ENCODE measurements at places on chromosomes 6 and 20.

- no peak for DNase-seq
Measured at GRCh38 chr6:112457886-112458285, 110.8 kb downstream of the RFPL4B start.

DNA sequence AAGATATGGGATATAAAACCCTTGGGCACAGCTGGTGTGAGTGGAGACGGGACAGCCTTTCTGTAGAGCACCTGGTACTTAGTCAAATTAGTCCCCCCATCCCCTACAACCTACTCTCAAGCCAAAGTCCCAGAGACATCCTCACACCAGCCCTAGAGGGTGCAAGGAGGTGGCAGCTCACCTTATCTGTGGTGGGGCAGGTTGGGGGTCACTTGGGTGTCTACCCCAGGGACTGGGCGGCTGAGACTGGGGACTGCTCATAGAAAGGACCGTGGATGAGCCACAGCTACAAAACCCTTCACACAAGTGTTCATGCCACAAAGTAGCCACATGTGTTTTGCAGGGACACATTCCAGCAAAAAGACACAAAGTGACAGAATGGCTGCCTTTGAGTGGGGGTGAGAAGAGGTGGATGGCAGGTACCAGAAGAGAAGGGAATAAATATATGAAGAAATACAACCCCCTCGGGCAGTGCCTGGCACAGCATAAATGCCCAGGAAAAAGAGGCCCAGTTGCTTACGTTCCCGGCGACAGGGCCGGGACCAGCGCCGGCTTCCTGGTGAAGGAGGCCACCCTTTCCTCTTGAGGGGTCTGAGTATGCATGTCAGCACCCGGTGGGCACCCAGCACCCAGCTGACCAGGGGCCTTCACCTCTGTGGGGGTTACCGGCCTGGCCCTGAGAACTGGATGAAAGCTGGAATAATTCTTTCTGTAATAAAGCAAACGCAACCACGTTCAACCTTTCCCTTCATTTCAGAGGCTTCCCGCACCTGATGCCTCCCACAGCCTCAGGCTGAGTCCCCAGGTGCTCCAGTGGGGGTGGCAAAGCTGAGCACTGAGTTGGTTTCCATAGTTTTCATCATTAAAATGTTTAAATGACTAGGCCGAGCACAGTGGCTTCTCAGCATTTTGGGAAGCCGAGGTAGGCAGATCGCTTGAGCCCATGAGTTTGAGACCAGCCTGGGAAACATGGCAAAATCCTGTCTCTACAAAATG lies 14.4 kb upstream of the CEBPB start:
- no peak for DNase-seq

DNA sequence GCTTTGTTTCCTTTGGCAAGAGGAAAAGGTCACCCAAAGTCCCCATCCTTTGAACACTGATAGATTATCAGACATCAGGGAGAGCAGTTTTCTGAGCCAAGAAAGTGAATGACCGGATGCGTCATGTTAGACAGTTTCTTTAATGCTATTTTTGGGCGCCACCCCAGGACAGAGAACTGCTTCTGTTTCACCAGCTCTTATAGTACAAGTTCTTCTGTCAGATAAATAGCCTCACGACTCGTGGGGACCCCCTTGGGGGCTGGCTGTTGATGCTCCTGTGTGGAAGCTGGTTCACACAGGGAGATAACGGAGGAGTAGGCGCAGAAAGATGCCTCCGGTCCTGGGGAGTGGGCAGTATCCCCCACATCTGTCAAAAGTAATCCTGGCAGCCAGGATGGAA lies 54.6 kb downstream of the NPEPL1 start:
- DNase-seq: no peak

DNA sequence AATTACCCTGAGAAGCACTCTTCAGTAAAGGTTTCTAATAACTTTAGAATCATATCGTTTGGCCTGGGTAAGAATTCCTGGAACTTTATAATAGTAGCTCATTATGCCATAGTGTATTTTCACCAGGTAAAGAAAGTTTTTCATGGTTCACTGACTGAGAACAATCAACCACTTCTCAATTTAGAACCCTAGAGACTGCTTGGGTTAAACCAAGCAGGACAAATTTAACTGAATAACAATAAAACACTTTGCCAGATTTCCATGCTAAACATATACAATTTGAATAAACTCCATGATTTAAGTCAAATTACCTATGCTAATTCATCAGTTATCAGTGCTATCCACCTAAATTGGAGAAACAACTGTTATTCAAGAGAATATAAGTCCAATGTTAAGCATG lies 99.4 kb downstream of the PLG start:
- DNase-seq: no peak

DNA sequence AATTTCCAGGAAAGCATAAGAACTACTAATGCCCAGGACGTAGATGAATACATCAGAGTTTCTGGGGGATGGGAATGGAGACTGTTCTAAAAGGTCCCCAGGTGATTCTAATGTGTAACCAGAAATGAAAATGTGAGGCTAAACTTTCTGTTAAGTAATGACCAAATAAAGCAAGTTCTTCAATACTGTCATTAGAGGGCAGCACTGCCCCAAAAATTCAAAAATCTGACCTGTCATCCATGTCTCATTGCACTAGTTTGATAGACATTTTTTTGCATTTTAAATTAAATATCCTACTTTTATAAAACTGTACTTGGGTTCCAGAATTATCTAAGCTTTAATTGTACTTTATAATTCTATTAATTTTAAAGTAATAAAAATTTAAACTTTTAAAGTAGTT lies 94.9 kb downstream of the RFX6 start:
- DNase-seq: no peak

DNA sequence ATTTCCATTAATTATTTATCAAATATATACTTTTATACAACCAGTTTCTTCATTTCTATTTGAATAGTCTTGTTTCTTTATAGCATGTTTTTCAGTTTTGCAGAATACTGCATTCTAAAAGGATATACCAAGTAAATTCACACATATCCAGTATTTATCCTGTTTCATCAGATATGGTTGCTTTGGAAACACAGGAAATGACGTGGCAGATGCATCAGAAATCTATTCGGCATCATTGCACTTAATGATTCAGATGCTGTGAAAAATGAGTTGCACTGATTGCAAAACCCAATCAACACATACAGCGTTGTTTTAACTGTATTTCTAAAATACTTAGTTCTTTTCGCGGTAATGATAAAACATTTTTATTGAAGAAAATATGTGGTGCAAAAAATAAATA lies 594.9 kb downstream of the CDH26 start:
- no peak for DNase-seq

- no peak for DNase-seq
Measured at GRCh38 chr6:135932651-135933050, 81.2 kb downstream of the PDE7B start.

DNA sequence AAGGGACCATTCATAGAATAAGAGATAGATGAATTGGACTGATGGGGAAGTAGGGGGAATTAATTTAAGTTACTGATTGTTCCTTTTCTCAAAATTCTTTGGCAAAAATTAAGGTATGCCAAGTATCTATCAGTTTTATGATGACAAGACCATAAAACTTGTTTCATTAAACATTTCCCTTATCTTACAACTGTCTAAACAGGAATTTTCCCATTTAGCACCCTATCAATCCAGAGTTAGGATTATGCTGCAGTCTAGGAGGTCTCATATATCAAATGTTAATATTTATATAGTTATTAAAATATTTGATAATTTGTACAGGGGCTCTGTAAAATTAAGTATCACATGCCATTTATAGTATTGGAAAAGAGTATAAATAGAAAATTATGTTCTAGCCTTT lies 51.5 kb upstream of the ARID1B start:
- DNase-seq: no peak

GRCh38 chr6:35128496-35128895 lies 12.6 kb downstream of the TCP11 start:
- no peak for DNase-seq

GRCh38 chr6:167311286-167311685 lies 13.6 kb upstream of the TTLL2 start:
- DNase-seq: no peak

GRCh38 chr20:20733943-20734342 lies 21.5 kb upstream of the RALGAPA2 start:
- no peak for DNase-seq

Data from cortex of kidney (tissue), 1 donor.